ENCODE measurements at places on chromosomes 2 and 18.

DNA sequence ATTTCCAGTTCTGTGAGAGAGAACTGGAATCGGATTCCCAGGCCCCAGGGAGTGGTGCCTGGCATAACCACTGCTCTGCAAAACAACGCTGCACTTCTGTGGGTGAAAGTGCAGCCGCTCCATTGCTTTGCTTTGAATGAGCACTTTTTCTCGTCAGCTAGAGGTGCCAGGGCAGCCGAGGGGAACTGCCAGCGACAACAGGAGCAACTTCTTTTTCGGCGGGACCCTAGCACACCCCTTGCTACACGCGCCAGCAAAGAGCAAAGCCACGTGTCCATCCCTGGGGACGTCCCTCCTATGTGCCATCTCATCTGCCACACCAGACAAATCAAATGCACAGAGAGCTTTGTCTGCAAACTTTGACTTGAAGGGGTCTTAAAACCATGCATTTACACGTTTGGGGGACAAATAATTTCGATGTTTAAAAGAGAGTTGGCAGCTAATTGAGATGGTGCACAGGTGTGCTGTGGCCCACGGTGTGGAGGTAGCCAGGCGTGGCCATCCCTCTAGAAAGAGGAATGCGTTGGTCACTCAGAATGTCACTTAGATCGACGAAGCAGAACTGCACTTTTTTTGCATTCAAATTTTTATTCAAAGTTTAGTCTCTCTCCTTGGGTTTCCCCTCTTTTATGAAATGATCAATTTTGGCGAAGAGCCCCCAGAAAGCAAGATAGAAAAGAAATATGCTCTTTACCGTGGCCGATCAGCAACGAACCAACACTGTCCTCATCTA lies 151.8 kb downstream of the MBP start:
- no peak for DNase-seq

DNA sequence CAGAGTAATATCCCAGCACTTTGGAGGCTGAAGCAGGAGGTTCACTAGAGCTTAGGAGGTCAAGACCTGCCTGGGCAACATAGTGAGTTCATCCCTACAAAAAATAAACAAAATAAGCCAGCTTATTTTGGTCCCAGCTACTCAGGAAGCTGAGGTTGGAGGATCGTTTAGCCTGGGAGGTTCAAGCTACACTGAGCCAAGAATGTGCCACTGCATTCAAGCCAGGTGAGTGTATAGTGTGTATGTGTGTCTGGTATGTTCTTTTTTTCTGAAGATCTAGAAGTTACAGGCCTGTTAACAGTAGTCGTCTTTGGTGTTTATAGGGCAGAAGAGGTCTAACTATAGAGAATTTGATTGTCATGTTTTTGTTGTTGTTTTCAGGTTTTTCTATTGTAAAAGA lies 40.2 kb downstream of the ZC3H15 start:
- DNase-seq = no peak

DNA sequence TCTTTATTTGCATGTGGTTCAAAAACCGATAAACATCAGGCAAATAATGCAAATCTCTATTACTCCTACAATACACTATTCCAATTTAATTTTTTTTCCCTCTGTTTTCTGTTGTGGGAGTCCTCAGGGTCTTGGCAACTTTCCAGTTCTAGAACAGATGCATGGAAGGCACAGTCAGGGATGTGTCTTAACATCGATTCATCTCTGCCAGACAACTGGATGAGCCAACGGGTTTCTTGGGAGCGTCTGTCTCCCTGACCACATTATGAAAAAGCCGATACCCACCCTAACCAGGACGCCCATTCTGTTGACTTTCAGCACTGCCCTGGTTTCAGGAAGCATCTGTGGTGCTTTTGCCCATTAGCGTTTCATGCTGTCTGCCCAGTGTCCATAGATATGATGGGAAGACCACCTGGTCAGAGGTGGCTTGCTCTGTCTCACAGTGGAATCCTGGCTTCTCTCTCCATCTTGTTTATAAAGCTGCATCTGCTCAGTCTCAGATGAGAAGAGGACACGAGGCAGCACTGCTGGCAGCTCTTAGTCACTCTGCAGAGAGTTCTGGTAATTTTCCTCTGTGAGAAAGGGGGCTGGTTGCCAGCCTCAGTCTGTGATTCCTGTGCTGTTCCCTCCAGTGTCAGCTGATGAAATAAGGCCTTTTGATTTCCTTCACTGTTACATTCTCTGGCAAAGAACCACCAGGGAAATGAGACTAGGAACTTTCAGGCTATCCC lies 57.9 kb upstream of the KCNE4 start:
- DNase-seq = peak; percentile 86

DNA sequence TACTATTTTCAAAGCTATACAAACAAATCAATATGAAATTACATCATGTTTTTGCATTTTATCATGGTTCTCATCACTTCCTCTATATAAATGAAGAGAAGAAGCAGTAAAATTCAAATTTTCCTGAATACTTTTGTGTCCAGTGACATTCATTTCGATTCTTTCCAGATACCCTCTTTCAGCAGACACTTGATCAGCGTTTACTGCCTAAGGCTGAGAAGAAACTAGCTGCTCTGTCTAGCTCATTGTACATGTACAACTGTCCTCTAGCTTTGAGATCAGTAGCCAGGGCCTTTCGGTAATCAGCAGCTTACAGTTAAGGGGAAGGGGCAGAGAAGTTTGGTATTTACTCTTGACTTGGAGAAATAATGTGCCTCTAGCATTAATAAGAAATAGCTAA lies 4.8 kb downstream of the VRK2 start:
- no peak for DNase-seq

DNA sequence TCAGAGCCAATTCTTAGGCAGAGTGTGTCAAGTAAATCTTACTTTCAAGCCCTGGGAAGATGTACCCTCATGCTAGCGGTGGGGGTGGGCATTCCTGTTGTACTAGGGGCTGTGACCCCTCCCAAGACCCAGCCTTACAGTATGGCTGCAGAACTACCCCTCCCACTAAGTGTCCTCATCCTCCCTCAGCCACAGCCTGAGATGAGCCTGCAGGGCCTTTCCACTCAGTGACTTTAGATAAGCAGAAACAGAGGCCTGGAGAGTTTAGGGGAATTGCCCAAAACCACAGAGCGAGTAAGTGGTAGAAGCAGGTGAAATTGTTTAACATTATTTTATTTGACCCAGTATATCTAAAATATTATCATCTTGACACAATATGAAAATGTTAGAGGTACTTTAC lies 36.6 kb downstream of the TTC32 start:
- no peak for DNase-seq

- DNase-seq = no peak
Measured at GRCh38 chr2:162433491-162433890, 89.6 kb downstream of the GCA start.

DNA sequence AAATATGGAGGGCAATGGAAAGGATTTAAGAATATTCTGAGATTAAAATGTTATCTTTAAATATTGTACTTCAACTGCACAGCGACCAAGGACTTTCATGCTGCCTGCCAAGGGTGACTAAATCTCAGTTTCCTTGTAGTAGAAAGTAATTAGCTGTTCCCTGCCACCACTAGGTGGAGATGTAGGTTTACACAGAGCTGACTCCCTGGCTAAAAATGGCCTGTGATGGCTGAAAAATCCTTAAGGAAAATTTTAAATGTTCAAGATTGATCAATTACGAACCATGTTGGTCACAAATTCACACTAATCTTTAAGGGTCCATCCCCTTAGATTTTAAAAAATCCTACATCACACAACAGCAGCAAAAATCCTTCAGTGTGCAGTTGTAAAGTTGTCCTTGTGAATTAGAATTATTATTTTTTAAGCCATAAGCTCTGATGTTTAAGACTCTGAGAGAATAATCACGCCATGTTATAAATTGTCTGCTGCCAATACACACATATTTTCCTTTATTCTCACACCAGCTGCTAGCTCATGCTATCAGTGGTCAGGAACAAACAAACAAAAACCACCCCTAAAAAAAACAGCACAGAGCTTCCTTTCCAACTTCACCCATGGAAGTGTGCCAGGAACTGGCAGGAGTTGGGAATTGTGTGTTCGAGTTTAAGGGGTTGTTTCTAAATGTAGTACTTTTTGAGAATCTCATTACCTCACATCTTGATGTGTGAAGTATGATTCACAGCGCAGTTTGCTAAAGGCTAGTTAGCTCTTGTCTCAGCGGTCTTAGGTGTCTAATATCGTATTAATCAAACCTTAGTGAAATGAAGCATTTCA lies 399.8 kb downstream of the TMEM182 start:
- DNase-seq = peak; percentile 74
